Stromal cell of bone marrow (primary cell): ENCODE measurements at places on chromosomes 2 and 18.

DNA sequence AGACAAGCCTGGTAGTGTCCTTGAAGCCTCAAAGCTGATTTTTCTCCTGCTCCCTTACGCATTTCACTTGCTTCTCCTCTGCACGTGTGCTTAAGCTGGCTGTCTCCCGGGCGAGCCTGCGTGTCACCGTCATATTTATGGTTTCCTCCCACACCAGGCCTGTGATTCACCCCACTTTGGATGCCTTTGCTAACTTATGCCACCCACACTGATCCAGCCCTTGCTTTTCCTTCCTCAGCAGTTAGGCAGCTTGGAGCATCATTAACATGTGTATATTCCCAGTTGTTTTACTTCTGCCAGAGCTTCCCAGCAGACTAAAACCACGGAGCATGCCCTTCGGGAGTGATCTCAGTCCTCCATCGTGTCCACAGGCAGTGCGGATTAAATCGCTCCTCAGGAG, 2.2 kb downstream of the ST3GAL5 start:
- DNase-seq, result peak; percentile 95

DNA sequence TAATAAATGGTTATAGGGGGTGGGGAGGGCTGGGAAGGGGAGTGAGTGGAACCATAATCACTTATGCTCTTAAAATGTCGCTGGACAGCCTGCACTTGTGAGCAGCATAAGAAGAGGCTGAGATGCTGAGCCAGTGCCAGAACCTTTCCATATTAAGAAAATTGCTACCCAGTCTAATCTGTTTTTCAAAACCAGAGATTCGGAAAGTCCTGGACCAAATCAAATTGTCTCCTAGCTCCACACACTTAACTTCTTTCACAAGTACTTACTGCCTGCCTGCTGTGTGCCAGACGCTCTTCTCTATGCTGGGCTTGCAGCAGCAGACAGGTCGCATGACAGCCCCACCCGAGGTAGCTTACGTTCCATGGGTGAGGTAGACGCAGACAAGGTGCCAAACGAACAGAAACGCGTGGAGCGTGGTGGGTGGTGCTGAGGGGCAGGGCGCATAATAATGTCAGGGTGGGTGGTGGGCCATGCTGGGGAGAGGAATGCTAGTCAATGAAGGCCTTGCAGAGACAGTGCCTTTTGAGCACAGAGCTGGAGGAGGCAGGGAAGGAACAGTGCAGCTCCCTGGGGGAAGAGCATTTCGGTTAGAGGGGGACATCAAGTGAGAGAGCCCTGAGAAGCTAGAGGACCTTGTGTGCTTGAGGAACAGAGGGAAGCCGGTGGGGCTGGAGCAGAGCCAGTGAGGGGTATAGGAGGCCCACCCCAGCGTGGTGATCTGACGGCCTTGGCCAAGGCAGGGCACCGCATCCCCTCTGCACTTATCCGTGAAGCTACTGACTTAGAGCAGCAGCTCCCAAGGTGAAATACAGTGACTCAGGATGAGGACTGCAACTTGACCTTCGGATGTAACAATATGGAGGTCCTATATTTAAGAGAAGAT, 123.5 kb upstream of the DAPL1 start:
- no peak for DNase-seq

DNA sequence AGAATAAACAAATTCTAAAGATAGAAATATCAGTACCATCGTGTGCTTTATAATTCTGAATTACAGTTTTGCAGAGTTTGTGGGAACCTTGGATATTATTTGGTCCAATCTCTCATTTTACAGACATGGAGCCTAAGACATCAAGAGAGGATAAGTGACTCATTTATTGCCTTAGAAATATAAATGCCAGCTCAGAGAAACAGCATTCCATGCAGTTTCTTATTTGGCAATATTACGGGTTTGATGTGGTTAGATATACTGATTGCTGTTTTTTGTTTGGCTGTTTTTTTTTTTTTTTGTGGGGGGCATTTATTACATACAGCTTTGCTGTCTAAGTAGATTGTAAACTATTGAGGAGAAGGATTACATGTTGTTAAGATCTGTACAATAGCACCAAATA, 1241.1 kb upstream of the LRRTM1 start:
- DNase-seq, result no peak

DNA sequence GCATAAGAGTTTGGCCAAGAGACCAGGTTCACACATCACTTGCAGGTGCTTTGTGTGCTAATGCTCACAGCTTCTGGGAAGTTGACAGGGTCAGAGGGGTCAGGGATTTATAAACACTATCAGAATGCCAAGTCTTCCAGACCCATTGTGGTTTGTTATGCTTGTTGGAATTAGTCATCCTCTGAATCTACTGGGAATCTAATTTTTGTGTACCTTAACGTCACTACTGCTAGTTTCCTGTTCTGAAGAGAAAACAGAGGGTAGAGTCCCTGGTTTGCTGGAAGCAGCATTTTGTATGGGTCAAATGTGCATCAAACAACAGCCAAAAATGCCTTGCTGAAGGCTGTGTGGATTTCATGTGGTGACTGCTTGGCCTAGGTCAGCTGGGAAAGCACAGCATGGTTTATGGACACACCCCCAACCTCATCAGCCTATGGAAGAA, 33.3 kb downstream of the ANTXR1 start:
- peak; percentile 74 for DNase-seq

DNA sequence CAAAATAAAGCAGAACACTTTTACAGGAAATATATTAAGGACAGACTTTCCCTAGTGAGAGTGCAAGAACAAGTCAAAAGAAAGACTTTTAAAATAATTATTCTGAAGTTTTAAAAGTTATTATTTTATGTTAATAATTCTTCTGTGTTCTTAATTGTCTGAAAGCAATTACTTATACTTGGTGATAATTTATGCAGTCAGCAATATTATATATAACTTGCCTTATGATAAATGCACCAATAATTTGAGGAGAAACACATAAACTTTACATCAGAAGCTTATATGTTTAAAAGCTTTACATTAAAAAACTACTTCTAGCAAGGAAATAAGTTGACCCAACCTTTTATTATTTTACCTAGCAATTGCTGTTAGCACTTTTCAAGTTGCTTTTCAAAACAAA, 3.5 kb upstream of the CALCRL start:
- DNase-seq, result no peak

DNA sequence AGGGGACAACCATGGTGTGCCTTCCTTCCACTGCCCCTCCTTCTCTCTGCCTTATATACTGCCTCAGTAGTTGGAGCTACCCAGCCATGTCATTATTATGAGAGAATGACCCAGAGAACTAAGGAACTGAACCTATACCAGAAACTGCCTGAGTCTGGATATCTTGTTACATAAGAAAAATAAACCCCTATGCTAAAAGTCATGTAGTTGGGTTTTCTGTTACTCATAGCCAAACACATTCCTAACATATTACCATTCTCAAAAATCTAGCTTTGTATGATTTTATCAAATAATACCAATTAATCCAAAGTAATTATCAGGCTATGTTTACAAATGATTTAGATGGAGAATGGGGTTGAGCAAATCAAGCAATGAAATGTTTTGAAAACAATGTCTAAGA, 15.0 kb upstream of the KLF7 start:
- peak; percentile 40 for DNase-seq

DNA sequence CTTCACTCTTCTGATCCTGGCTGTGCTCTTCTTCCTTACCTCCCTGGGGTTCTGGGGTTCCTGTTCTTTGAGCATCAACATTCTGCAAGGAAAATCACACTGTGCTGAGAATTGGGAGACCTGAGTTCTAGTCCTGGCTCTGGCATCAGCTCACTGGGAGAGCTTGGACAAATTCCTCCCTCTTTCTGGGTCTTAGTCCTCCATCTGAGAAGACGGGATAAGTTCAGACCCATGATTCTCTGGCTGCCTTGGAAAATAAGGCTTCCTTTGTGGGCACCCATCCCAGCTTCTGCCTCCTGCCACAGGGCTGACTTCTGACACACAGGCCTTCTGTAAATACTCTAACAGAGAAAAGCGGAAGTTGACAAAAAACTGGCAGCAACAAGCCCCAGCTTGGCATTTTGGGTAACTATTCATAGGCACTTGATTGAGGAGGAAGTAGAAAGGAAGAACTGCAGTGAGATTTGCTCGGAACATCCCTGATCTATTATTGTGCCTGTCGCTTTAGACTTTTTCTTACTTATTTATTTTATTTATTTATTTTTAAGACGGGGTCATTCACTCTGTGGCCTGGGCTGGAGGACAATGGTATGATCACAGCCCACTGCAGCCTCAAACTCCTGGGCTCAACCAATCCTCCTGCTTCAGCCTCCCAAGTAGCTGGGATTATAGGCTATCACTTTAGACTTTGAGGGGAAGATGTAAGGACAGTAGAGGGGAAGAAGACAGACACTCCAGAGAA, 7.9 kb downstream of the PCBP1 start:
- peak; percentile 71 for DNase-seq

DNA sequence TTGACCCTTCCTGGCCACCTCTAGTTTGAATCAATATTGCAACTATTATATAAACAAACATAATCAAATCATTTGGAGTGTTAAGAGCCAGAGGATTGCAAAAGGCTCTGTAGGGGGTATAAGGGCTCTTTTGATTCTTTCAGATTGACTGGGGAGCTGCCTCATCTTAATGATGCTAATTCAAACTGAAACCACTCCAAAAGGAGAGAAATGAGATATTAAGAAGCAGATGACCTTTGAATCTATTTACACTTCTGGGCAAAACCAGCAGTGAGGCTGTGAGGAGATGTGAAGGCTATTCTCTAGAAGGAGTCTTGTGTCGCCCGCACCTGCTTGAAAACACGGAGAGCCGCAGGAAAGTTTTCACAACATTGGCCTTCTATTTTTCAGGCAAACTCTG, 311.2 kb upstream of the CRIM1 start:
- no peak for DNase-seq

DNA sequence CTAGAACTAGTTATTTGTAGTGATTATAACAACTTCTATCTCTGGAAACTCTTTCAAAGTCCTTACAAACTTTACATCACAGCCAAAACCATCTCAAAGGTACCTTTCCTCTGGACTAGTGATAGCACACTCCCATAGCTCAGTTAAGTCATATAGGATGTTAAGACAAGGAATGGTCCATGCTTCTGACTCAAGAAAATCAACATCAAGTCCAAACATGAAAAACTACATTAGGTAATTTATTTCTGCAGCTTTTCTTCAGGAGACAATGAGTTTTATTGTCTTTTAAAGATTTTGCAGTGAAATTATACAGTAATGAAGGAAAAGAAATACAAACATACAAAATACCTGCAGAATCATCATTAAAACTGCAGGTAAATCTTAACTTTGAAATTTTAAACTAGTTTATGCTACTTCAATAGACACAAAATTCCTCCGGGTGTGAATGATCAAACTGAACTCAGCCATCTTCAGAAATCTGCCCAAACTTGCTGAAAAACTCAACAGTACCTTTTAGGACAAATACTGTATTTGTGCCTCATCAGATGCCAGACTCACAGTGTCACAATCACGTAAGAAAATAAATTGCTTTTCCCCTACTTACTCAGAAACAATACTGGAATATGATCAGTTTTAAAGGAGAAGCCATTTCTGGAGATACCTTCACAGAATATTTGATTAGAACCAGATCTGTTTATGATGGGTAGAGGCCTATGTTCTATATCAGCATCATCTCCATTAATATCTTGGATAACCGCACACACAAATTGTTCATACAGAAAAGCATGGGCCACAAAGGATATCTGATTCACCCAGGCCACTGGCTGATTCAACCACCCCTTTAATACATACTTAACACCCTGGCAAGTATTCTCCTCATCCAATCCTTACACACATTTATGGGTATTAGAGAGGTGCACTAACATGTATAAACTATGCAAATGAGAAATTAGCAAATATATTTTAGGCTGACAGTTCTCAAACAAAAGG, 2.6 kb downstream of the TMEM131 start:
- no peak for DNase-seq

DNA sequence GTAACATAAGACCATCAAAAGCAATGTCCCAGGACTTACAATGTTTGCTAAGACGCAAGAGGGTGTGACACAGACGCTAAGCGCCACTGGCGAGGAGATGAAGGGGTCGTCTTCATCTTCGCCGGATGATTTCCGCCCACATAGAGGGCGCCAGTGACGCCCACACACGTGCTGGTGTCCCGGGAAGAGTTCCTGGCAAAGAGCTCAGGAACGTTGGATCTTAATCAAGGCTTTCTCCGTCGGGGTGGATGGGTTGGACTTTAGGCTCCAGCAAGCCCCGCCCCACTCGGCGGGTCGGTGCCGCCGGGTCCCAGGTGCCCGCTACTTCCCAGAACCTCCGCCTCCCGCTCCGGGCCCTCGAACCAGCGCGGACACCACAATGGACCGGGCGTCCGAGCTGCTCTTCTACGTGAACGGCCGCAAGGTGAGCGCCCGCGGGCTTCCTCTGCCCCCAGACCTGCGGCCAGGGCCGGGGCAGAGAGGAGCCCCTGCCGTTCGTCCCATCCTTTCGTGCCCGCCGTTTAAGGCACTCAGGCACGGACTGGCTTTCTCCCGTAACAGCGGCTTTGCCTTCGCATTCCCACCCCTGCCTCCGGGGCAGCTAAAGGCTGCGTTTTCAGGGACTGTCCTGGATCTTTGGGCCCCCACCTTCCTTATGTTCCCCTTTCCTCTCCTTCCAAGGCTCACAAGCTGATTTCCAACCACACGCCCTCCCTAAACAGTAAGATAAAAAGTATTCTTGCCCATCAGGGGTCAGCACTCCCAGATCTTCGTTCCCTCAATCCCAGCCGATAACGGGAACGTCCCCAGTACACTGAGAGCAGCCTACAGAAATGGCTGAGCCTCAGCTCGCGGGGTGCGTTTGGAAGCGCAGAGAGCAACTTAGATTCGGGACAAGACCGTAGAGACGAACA, at the start of gene AOX1:
AOX1 (plus strand) TSS at position 285 of the 914 bp plus-strand sequence; CDS start at position 380, 95 bp downstream.
- DNase-seq, result no peak

- DNase-seq, result no peak
These were observed 131.5 kb downstream of the DNAH7 start for GRCh38 chr2:195937176-195937575.

- no peak for DNase-seq
These were observed 26.7 kb downstream of the UPP2 start for GRCh38 chr2:158128168-158128973.

- no peak for DNase-seq
These were observed 209.3 kb upstream of the NCKAP5 start for GRCh38 chr2:133777574-133777960.

- DNase-seq, result peak; percentile 60
These were observed 102.4 kb downstream of the GALNT3 start for GRCh38 chr2:165691615-165692014.

- no peak for DNase-seq
These were observed 162.3 kb upstream of the VRK2 start for GRCh38 chr2:57884281-57884680.
